ENCODE measurements at places on chromosomes 7 and 10.

DNA sequence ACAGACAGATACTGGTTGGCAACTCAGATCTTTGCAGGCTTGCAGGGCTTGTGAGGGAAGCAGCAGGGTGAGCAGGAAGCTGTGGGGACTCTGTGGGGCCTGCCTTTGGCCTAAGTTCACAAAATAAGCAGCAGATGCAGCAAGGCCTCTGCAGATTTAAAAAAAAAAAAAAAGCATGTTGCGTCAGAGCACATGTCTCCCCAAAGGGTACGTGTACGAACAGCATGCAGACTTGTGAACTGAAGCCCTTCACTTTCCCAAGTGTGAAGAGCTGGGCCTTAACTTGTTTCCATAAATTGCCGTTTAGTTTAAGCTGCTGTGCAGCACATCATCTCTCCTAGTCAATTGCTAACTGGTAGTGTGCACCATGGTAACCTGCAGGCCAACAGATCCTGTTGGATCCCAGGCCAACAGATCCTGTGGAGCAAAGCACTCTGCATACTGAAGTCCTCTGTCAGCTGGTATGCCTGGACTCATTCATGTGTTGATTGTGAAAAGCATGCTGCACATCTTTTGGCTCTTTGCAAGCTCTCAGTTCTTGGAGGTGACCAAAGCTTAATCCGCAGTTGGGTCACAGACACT is 10.8 kb upstream of the XPNPEP1 start:
- no peak for DNase-seq

GRCh38 chr10:53957401-53957800 is 843.6 kb downstream of the PCDH15 start:
- no peak for DNase-seq

- DNase-seq: no peak
These were observed 18.7 kb downstream of the RTKN2 start for GRCh38 chr10:62249957-62250356.

- no peak for DNase-seq
These were observed 180.9 kb downstream of the REEP3 start for GRCh38 chr10:63702092-63702491.

GRCh38 chr10:37789590-37789989 is 67.8 kb downstream of the ZNF248 start:
- DNase-seq: no peak

- DNase-seq: no peak
These were observed 4.5 kb upstream of the IQUB start for GRCh38 chr7:123538897-123539296.

DNA sequence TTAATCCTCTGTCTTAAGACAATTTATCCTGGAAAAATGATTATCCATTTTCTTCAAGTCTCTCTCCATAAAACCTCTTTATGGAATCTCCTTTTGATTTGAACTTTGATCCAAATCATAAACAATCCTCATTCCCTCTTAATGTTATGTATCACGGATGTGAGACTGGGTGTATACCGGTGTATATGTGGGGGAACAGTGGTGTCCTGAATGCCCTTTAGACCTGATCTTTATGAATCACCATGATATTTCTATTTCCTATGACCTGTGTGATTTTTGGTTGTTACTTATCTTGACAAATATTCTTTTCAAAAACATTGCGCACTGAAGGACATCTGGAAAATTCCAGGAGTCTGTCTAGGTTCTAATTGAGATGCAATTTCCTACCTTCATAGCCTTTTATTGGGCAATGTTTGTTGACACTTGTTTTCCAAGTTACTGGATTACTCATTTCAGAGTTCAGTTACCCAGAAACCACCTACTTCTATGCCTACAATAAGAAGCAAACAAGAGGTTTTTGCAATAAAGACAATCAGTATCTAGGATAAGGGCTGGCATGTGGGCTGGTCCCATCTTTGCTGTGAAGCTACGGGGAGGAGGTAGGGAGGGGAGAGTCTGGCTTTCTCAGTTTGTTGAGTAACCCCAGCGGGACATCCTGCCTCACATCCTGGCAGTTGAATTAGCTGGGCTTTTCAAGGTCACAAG is 190.4 kb downstream of the CTTNBP2 start:
- DNase-seq: no peak

DNA sequence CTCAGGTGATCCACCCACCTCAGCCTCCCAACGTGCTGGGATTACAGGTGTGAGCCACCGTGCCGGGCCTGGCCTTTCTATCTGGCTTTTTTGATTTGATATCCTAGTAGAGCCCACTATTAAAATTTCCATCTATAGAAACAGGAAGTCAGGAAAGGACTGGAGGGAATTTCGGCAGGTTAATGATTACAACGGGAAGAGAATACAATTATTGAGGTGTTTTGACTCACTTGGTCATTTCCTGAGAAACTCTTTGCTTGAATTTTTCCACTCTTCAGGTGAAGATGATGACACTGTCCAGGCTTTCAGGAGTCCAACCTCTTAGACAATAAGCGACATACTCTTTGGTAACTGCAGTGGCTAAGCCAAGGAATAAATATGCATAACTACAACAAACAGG is 1.1 kb upstream of the MKLN1 start:
- DNase-seq: no peak
